ENCODE measurements at places on chromosomes 12 and 14.

GRCh38 chr12:100661300-100661951 is 87.9 kb downstream of the GAS2L3 start:
- DNase-seq, result no peak

DNA sequence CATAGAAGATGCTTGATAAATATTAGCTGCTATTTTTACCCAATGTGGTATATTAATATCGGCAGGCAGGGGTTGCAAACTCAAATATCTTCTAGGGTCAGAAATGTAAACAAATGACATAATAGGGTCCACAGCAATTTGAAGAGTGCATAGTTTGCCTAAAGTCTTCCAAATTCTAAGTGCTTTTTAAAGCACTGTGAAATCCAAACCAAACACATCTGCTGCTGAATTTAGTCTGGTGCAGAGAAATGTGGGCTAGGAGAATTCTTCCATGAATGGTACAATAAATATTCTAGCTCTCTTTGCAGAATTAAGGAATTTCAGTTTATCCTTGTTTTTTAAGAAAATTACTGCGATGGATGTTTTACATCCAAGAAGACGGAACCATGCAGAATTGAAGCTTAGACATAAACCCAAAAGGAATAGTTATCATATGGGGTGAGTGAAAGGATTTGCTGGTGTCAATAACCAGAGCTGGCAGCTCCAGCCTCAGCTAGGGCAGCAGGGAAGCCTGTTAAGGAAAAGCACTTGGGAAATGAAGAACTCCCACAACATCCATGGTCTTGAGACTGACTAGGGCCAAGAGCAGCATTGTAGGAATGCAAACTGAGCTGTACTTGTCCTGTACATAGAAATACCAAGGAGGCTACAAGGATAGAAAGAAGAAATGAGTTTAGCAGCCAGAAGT is 65.5 kb downstream of the PTPRR start:
- no peak for DNase-seq

DNA sequence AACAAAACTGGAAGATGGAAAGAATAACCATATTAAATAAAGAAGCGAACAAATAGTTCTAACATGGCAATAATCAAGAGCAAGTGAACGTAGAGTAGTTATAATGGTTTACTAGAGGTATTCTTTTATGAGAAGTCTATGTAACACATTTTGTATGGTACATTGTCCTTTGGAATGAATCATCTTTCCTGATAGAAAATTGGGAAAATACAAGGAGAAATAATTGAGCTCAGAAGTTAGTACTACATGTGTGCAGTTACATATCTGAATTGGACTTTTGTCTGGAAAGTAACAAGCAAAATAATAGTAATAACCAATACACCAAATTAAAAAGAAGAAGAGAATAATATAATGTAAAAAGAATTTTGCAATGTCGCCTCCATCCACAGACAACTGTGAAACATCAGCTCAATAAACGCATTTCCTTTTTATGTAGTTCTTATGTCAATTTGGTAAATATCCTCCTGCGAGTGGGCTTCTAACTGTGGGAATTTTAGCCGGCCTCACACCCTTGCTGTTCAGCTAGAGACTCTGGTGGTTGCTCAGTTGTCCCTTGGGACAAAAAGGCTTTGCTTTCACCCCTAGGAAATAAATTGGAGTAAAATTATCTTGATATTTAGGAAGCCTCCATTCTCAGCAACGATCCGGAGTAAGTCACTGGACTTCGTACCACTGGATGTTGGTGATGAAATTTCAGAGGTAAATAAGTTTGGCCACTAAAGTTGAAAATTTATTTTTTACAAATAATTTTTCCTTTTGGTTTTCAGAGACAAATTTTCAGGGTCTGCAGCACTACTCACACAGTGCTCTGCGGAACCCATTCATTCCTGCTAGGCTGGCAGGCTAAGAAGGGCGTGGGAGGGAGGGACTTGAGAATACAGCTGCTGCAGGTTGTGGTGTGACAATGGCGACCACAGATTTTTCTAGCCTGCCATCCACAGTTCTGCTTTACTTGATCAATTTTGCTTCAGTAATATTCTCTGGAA is 1.1 kb upstream of the TUBA1A start:
- DNase-seq, result no peak

GRCh38 chr14:64244279-64244678 is 49.9 kb downstream of the ESR2 start:
- no peak for DNase-seq

DNA sequence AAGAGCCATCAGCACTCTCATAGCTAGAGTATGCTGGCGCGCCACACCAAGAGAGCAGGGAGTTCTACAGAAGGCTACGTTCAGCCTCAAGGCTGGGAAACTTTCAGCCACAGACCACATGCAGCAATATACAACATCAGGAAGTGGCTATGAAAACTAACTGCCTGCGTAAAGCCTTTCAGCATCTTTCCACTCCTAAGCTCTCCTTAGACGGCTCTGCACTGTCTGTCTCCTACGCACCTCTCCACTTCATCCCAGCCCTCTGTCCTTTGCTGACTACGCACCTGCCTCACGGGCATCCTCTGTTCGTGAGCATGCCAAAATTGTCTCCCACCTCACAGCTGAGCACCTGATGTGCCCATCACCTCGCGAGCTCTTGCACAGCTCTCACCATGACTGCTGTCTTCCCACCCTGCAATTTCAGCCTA is 9.7 kb downstream of the MPHOSPH9 start:
- DNase-seq, result no peak
